ENCODE measurements at places on chromosomes 1 and 21.

- DNase-seq = no peak
Measured at GRCh38 chr1:9909234-9910046, 629 bp downstream of the CTNNBIP1 start.

- no peak for DNase-seq
Measured at GRCh38 chr1:116096013-116096618, 15.1 kb upstream of the MAB21L3 start.

GRCh38 chr1:30735124-30735523 is 11.7 kb upstream of the MATN1 start:
- DNase-seq = no peak

- DNase-seq = no peak
Measured at GRCh38 chr1:237352747-237353146, 310.8 kb downstream of the RYR2 start.

DNA sequence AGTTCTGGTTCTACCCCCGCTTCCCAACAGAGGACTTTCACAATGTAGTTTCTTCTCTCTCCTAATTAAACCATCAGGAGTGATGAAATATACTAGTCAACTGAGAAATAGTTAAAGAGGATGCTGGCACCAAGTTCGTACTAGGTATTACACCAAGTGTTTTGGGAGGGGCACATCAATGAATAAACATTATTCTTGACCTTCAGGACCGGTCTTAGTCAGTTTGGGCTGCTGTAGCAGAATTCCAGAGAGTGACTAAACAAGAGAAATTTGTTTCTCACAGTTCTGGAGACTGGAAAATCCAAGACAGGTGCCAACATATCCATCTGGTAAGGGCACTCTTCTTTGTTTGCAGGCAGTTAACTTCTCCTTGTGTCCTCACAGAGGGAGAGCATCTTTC is 103.8 kb downstream of the SPATA17 start:
- no peak for DNase-seq

DNA sequence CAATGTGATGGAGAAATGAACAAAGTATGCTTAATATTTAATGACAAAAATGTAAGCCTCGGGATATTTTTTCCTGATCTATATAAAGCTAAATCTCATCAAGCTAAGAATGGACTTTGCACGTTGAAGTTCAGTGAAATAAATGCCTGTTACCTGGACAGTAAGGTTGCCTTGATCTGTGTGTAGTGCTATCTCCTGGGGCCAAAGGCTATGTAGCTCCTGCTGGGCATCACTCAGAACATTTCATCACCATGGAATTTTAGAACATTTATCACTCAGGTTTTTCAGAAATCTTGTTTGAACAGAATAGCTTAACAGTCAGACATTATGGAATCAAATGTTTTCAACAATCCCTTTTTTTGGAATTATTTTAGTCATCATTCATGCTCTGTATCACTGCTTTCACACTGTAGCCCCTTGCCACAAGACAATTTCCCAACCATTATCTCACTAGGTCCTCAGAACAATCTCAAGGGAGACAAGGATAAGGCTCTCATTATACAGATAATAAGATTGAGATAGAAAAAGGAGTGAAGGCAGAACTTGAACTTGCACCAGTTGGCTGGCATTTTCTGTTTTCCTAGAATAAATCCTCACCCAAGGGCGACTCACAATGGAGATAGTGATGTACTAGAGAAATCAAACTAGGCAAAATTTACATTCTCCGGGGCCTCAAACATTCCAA is 3.7 kb downstream of the OR10J1 start:
- DNase-seq = no peak

DNA sequence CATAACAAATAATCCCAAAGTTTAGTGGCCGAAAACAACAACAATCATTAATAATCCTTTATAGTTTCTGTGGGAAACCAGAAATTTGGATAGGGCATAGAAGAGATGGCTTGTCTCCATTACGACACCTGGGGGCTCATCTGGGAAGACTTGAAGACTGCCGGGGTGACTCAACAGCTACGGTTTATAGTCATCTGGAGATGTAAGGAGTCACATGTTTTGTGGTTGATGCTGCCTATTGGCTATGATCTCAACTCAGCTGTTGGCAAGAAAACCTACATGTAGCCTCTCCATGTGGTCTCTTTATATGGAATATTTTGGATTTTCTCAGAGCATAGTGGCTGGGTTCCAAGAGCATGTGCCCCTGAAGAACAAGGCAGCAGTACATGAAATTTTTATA is 29.3 kb upstream of the TSPAN2 start:
- no peak for DNase-seq

Data from NCI-H460 (cell line).